ENCODE measurements at places on chromosomes 2 and 18.

- no peak for DNase-seq
Observed at GRCh38 chr18:8969639-8970390, 132.7 kb upstream of the NDUFV2 start.

DNA sequence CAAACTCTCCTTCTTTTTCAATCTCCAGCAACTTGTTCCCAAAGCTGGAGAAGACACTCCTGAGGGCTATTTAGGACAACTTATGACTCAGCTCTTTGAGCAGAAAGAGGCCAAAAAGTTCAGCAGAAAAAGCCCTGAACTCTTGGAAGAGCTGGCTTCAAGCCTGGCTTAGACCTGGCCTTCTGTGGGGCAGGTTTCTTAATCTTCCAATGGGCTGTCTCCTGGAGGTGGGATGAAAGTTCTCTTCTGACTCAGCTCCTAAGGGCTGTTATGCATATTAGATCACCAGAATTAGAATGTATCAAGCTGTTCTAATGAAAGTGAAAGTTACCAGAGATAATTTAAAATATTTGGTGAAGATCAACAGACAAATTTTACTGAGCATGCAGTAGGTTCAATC is 129.4 kb downstream of the RAD51AP2 start:
- no peak for DNase-seq

DNA sequence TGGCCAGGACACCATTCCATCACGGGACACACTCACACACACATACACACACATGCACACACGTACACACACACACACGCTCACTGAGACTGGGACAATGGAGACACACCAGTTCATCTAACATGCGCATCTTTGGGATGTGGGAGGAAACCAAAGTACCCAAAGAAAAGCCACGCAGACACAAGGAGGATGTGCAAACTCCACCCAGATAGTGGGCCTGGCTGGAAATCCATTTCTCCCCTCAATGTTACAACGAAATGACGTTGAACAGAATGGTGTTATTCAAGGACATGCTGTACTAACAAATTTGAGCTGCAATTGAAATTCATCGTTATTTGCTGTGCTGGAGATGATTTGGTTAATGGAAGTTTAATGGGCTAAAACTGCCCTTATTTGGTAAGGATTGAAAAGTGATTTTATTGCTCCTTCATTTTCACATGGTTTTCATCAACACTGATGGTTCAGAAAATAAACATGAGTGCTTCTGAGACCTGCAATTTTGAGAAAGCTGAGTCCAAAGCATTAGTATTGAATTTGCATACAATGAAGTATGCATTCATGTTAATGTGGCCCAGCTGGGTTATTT is 110.0 kb downstream of the KCNE4 start:
- no peak for DNase-seq

DNA sequence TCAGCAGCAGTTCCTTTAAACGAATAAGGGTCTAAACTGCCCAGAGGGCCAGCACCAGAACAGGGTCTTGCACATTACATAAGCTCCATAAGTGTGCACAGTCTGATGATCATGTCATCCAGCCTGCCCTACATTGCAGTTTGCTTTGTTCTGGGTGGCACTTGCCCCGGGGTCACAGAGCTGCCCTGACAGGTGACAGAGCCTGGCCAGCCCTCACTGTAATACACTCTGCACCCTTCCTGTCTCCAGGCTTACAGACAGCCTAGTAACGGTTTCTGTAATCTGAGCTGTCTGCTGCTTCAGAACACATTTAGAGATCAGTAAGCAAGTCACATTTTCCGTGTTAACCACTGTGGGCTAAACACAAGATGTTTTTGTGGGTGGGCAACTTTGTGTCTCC is 213.3 kb downstream of the FAM210A start:
- no peak for DNase-seq

GRCh38 chr2:176601066-176601465 is 331.8 kb downstream of the MTX2 start:
- DNase-seq: no peak

- no peak for DNase-seq
Observed at GRCh38 chr2:161088658-161089350, 71.4 kb upstream of the TANK start.

DNA sequence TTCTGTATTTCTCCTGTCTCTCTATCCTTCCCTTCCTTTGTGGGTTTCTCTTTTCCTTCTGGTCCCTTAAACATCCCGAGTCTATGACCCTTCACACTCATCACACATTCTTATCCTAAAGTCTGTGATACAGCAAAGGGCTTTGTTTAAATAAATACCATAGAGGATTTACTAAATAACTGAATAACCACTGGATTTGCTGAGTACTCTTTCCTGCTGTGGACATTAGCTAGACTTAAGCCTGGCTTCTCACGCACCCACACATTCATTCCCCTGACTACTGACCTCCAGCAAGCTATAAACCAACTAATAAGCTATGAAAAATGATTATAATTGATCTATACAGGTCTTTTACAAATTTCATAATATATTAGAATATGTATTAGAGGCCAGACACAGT is 76.6 kb downstream of the COL4A3 start:
- no peak for DNase-seq

DNA sequence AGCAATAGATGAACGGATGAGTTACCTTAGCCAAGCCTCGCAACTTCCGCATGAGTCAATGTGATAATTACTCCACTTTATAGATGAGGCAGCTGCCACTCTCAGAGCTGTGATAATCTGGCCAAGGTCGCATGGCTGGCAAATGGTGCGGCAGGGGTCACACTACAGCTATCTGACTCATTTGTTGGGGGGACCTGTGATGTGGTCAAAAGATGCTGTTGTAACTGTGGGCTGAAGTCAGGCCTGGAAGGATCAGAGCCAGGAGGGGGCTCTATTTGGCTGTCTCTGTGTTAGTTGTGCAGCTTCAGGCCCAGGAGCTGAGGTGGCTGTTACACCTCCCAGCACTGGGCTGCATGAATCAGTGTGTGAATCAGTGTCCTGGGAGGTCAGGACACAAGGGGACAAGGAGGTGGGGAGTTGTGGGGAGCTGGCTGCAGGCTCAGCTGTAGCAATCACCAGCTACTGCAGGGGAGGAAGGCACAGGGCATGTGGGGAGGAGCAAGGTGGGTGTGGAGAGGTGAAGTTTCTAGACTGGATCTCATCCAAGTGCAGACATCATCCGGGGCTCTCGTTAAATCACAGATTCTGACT is 33.1 kb downstream of the NGEF start:
- peak; percentile 38 for DNase-seq

GRCh38 chr2:85278361-85278760 is 49.4 kb downstream of the TGOLN2 start:
- no peak for DNase-seq

DNA sequence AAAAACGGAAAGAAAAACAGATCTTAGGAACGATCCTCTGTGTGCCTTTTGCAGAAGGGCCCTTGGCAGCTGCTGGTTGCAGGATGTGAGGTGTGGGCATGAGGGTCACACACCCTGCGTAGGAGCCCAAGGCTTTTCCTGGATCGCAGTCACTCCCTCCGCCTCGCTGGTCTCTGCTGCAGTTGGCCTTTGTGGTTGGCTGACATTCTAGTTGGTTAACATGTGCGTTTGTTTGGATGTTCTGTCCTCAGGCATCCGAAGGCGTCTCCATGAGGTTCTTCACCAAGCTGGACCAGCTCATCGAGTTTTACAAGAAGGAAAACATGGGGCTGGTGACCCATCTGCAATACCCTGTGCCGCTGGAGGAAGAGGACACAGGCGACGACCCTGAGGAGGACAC is 61.7 kb downstream of the INPP5D start:
- no peak for DNase-seq

DNA sequence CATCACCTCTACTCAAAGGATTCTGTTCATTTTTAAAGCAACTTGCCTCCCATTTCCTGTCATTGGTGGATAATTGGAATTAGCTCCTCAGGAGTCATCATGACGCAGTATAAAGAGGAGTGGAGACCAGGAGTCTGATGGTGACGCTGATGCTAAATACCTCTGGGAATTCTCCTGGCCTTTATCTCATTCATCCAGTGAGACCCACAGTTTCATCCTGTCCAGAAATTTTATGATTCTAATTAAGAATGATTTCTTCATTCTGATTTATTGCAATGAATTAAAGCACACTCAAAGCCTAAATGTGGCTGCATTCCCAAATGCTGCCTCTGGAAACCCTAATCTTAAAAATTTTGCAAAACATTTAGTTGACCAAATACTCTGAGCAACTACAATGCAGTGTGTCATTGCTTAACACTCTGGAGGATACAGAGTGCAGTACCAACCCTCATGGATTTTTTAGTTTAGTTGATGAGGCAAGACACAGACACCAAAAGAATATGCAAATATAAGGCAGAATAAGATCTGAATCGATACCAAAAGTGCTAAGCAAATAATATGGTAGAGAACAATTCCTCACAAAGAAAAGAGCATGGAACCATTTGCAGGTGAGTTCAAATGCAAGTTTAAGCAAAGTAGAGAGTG is 236.2 kb downstream of the ETAA1 start:
- DNase-seq: no peak

DNA sequence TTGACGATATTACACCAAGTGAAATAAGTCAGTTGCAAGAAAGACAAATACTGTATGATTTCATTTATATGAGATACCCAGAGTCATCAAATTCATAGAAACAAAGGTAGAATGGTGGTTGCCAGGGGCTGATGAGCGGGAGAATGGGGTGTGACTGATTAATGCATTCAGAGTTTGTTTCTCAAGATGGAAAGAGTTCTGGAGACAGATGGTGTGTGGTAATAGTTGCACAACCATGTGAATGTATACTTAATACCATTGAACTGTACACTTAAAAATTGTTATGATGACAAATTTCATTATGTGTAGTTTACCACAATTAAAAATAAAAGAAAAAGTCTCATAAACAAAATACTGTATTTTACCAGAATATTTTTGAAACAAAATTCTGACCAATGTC is 117.3 kb downstream of the PIGN start:
- no peak for DNase-seq

- DNase-seq: no peak
Observed at GRCh38 chr2:128250229-128251025, 68.2 kb downstream of the HS6ST1 start.

GRCh38 chr2:24793761-24794435 is 673 bp downstream of the CENPO start:
- no peak for DNase-seq

- DNase-seq: no peak
Observed at GRCh38 chr2:230144355-230144754, 75.4 kb downstream of the SP110 start.

GRCh38 chr2:217166241-217166850 is 306.5 kb upstream of the TNP1 start:
- DNase-seq: peak; percentile 46

DNA sequence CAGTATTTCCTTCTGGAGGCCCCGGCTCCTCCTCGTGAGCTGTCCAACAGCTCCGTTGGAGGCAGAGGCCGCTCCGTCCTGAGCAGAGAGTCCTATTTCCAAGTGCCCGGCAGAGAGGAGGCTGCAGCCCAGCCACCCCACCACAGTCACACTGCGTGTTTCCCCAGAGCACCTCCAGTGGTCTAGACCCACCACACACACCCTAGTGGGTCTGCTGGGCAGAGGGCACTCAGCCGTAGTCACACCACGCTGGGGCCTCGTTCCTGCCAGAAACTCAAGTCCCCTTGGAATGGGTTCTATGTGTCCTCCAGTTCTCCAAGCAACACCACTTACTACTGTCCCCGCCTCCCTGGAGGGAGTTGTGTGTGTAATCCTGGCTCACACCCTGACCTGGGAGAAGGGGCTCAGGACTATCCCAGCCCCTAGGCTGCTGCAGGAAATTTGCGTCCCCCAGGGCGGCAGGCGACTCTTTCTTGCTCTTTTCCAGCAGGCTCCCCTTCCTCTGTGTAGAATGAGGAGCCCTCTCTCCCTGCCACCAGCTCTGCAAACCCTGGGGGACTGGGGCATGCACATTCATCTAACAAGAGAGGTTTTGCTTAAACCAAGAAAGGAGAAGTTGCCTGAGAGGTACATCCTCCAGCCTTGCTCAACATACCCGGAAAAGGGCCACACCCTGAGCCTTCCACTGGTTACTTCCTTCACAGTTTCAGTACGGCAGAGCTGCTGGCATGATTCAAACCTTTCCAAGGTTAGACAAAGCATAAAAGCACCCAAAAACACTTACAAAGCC is 114.1 kb downstream of the NDUFA10 start:
- DNase-seq: no peak

DNA sequence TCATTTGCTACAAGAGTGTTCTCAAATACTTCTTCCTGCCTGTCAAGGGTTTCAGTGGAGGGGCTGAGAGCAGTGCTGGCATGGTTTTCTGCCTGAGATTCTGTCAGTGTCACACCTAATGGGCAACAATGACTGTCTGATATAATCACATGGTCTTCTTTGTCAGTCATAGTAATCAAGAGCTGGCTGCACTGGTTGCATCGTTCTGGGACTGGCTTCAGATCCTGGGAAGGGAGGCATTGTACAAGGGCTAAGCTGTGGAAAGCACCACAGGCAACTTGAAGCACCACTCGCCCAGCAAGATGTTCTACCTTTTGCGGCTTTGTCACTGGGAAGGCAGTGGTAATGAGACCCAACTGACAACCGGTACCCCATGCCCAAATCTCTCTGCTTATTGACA is 19.6 kb downstream of the ALS2 start:
- DNase-seq: no peak

GRCh38 chr2:205290299-205290698 is 392.0 kb upstream of the NRP2 start:
- DNase-seq: no peak

DNA sequence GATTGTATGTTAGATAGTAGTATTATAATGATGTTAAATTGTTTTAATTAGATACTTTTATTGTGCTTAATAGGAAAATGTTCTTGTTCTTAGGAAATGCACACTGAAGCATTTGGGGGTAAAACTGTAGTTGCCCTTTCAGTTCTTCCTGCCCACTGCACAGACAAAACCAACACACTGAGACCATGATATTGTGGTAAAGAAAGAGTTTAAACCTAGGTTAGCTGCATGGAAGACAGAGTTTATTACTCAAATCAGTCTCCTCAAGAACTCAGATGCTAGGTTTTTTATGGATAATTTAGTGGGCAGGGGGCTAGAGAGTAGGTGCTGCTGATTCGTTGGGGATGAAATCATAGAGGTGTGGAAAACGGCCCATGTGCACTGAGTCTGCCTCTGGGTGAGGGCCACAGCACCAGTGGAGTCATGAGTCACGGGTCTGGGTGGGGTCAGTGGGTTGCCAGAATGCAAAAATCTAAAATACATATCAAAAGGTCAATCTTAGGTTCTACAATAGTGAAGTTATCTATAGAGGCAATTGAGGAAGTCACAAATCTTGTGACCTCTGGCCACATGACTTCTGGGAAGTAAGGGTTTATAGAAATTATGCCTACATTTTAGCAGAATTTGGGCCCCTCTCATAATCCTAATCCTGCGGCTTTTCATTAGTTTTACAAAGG is 283.4 kb upstream of the FBXO11 start:
- no peak for DNase-seq
